Activated CD4-positive, alpha-beta memory T cell treated with anti-CD3 and anti-CD28 coated beads, Interleukin-2, amount 10 ng/mL, durations not matched to agents 7 days and 5 days (primary cell): ENCODE measurements at places on chromosomes 1 and 21.

GRCh38 chr1:176801514-176802020, 338.6 kb downstream of the PAPPA2 start:
- H3K4me3 ChIP-seq: no peak overlapping the region
- H3K27ac ChIP-seq: no peak overlapping the region
- no peaks in the 10 kb centered on the region for H3K4me1 ChIP-seq

DNA sequence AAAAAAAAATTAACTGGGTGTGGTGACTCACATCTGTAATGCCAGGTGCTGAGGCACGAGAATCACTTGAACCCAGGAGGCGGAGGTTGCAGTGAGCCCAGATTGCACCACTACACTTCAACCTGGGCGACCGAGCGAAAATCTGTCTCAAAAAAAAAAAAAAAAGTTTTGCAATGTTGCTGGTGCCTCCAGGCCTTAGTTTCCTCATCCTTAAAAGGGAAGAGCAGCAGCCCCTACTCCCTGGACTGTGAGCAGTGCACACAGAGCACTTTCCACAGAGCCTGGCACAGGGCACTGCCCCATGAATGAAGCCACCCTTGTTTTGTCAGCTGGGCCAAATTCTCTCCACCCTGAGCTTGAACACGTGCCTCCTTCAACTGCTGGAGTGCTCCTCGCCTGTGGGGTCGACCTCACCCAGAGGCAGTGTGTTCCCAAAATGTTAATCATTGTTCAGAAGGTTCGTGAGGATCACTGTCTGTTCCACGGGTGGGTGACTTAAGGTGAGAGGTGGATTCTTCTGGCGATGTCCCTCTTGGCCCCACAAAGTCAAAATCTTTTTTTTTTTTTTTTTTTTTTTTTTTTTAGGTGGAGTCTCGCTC, 152.1 kb upstream of the TMEM51 start:
- H3K27ac ChIP-seq: no peak overlapping the region
- no peak for DNase-seq
- H3K27me3 ChIP-seq: no peaks in the 10 kb centered on the region

- no peak overlapping the region for H3K27ac ChIP-seq
- peaks cover 12% of the 10 kb centered on the region for H3K4me1 ChIP-seq
- no peak overlapping the region for H3K4me3 ChIP-seq
Measured at GRCh38 chr1:116259663-116260062, 113.4 kb upstream of the ATP1A1 start.

- H3K27me3 ChIP-seq: peaks cover 4% of the 10 kb centered on the region
- no peak for DNase-seq
- H3K36me3 ChIP-seq: peaks cover 23% of the 10 kb centered on the region
- H3K27ac ChIP-seq: no peak overlapping the region
- H3K4me3 ChIP-seq: no peak overlapping the region
- peaks cover 24% of the 10 kb centered on the region for H3K4me1 ChIP-seq
Measured at GRCh38 chr1:26434161-26434752, 2.1 kb downstream of the DHDDS start.

GRCh38 chr1:23371987-23372880, 2.6 kb upstream of the ZNF436 start:
- H3K4me1 ChIP-seq: peaks cover 21% of the 10 kb centered on the region
- peaks cover 10% of the 10 kb centered on the region for H3K36me3 ChIP-seq
- H3K27me3 ChIP-seq: no peaks in the 10 kb centered on the region
- no peak for DNase-seq

GRCh38 chr1:178066908-178067614, 26.8 kb upstream of the RASAL2 start:
- H3K27ac ChIP-seq: no peak overlapping the region
- H3K4me1 ChIP-seq: no peaks in the 10 kb centered on the region
- H3K36me3 ChIP-seq: no peaks in the 10 kb centered on the region

DNA sequence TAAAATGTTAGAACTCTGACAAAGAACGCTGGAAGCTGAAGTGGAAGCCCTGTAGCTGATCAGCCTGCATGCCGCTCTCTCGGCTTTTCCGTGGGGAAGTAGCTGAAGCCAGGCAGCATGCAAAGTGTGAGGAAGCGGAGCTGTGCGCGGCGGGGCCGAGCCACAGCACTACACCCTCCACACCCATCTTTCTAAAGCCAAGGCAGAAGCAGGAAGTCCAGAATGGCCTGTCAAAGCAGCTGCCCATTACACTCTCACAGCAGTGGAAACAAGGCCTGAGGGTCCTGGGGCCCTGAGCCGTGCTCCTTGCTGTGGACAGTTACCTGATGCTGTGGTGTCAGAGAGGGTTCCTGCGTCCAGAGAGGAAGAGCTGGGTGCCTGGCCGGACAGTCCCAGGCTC, 69.6 kb downstream of the UBR4 start:
- H3K4me3 ChIP-seq: no peak overlapping the region
- H3K27ac ChIP-seq: no peak overlapping the region
- H3K27me3 ChIP-seq: no peaks in the 10 kb centered on the region
